Effector CD4-positive, alpha-beta T cell (primary cell): ENCODE measurements at places on chromosomes 3 and 15.

GRCh38 chr3:64871834-64872249 is 184.0 kb upstream of the ADAMTS9 start:
- no peak for DNase-seq

DNA sequence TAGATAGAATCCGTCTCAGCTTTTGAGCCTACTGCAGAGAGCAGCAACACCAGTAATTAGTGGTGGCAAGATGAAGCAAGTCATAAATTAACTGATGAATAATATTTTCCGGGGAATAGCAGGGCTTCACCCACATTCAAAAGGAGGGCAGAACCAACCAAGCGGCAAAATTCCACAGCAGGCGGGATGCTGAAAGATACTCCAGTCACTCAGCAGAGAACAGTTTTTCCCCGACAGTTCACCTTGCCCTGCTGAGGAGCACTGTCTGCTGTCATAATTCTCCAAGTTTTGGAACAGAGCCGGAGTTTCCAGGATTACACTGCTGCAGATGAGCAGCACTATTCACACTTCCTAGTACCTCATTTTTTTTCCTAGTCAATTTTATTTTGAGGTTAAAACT is 274.7 kb downstream of the CD47 start:
- no peak for DNase-seq

DNA sequence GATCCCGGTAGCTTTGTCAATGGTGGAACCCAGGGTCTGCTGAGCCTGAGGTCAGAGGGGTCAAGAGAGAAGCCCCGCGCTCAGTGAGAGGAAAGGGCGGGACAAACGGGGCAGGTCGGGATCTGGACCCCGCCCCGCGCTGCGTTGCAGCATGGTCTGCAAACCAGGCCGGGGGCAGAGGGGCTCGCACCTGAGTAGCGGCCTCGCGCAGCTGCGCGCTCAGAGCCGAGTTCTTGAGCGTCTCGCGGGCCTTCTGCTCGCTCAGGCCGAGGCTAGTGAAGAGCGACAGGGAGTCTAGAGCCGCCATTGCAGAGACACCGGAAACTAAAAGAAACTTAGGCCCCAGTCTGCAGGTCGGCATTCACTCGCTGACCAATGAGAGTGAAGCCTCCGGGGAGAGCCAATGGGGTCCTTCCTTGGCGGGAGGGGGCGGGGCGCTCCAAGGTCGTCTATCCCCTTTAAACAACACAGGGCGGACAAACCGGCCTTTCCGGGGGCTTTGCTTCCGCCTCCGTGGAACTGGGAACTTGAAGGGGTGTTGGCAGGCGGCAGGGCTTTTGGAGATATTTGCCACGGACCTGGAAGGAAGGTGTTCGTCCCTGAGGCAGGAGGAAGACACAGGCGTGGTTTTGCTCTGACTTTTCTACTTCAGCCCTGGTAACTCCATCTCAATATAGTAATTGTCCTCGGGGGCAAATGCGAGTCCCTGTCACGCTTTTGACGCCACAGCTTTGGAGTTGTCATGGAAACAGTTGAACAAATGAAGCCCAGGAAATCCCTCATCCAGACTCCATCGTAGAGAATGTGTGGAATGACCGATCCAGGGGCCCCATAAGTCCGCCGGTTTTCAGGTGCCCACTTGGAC is at the start of gene QARS1:
TSS of gene QARS1 (minus strand) at position 331 of the 865 bp plus-strand sequence. CDS start at position 307, 24 bp downstream.
- peak; percentile 87 for DNase-seq

GRCh38 chr3:66195347-66195783 is 25.4 kb upstream of the SLC25A26 start:
- no peak for DNase-seq

DNA sequence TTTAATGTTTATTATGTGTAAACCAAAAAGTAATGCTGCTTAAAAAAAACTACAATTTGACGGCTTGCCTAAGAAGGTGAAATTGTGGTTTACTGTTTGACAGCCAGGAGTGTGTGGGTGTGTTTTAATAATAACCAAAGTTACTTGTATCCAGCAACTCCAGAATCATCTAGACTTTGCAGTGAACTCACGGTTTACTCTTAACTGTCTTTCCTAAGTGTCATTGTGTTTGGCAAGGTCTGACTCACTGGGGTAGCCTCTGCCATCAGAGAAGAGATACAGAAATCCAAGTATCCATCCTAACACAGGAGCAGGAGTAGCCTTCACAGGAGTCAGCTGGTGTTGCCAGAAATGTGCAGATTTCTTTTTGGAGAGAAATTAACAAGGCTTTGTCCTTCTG is 151.1 kb downstream of the CTNNB1 start:
- no peak for DNase-seq

- no peak for DNase-seq
Measured at GRCh38 chr15:99114511-99115299, 9.8 kb downstream of the SYNM start.

DNA sequence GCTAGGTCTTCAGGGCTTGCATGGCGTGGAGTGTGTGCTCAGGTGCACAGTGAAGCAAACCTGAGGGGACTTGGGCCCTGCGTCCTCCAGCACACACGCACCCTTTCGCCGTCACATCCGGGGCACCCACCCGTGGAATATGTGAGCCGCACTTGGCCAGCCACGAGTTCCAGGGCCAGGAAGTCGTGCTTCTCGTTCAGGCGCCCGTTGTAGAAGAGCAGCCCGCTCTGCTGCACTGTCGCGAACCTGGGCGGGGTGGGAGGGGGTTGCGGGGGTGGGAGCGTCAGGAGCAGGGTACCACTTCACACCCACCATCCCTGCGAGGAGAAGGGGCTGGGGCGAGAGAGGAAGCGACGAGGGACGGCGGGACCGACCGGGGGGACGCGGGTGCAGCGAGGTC is 7.1 kb downstream of the CELSR3 start:
- DNase-seq = peak; percentile 38

DNA sequence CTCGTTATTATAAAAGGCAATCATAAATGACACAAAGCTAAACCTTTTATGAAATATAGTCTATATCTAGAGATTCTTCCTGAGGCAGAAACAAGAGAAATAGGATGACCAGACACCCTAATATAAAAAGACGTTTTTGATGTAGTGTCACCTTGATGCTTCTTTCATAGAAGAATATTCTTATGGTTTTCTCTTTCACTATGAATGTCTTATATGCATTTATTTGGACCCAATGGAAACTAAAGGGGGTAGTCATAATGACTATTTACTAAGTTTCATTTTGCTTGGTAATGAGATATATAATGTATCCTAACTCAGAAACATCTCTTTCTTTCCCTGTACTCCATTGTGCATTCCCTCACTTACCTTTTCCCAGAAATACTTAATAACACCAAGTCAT is 393.9 kb downstream of the RAP2B start:
- DNase-seq = no peak

GRCh38 chr3:4534906-4535305 is 41.8 kb downstream of the ITPR1 start:
- no peak for DNase-seq

GRCh38 chr3:123341-123740 is 73.2 kb upstream of the CHL1 start:
- no peak for DNase-seq

GRCh38 chr3:97815149-97815917 is 6.5 kb upstream of the CRYBG3 start:
- peak; percentile 13 for DNase-seq

- no peak for DNase-seq
Measured at GRCh38 chr15:57334257-57334656, 42.0 kb upstream of the CGNL1 start.

DNA sequence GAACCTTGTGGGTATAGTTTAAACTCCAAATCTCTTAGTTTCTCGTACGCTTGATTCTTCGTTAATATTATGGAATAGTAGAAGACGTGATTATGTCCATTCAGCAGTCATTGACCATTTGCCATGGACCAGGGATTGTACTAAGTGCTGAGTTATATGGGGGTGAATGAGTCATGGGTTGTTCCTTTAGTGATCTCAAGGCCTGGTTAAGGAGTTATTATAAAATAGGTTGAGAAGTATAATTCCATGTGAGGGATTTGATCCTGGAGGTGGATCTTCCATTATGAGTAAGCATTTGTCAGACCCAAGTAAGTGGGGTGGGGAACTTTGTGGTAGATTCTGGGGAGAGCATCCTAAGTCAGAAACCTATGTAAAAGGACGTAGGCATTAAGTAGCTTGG is 15.4 kb downstream of the NR2C2 start:
- DNase-seq = no peak

DNA sequence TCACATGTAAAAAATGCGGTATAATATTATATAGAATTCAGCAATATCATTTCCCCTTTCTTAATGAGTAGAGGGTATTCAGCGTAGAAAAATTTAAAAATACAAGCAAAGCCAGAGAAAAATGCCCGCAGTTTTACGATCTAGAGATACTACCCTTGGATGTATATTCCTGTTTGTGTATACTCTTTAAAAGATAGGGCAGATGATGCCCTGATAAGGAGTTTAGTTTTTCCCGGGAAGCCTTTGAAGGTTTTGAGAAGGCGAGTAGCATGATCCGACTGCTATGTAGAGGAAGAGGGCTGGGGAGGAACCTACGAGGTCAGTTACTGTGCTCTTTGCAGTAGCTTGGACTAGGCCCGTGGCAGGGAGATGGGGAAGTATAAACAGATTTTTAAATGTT is 1.2 kb downstream of the YEATS2 start:
- no peak for DNase-seq

DNA sequence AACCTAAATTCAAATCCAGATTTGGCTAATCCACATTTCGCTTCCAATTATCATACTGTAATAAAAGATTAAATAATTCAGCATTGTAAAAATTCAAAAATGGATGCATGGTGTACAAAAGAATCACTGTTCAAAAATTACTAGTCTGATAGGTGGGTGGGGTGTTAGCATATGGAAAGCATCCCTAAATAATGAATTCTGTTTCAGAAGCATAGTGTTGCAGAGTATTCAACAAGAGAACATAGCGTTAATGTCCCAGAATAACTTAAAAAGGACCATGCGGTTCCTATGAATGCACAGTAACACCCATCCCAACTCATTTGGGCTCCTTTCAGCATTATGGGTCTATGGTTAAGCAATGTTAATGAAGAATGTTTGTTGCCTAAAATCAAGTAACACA is 51.1 kb downstream of the MORC1 start:
- DNase-seq = no peak

GRCh38 chr3:162111861-162112260 is 615.3 kb downstream of the OTOL1 start:
- no peak for DNase-seq

GRCh38 chr3:85632921-85633320 is 674.1 kb downstream of the CADM2 start:
- DNase-seq = no peak

DNA sequence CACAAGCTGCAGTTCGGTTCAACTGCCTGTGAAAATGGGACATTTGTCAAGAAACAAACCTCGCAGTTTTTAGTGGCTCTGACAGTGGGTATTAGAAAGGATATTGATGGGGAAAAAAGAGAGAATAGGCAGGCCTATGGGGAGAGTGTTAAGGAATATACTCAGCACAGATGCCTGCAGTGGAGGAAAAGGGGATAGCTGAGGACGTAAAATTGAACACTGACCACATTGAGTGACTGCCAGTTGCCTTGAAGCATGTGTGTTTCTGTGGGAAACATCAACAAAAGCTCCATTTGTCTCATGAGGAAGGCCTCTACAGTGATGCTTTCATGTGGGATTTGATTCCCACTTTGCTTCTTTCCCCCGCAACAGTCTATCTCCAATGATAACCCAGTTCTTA is 1042.1 kb downstream of the TUSC7 start:
- no peak for DNase-seq

DNA sequence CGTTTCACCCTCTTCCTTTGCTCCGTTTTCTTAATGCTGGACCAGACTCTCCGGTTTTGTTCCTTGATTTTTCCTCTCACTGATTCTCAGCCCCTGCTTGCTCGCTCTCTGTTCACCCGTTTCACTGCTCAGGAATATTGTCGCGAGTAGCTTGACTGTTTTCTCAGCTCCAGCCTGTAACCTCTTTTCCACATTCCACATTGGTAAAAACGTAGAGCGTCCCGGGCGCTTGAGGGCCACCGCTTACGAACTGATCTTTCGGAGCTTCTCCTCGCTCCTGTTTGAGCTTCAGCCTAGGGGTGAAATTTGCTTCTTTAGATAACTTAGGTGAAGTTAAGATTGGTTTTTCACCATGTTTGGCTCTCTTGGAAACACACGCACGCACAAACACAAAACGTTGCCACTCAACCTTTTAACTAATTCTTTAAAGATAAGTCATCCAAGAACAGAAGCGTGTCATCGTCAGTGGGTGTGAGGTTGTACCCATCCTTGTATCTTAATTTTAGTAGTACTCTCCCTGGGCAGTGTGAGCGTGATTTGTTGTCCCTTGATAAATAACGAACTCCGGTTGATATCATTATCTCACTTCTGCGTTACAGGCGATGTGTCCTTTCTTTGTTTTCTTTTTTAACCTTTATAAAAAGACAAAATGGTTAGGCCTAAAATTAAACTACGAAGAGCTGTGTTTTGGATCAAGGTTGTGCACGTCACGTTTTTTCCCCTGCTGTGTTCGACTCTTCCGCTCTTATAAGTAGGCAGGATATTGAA is 1.0 kb downstream of the PAK2 start:
- DNase-seq = peak; percentile 9

- no peak for DNase-seq
Measured at GRCh38 chr15:31560643-31561042, 234.0 kb downstream of the KLF13 start.

DNA sequence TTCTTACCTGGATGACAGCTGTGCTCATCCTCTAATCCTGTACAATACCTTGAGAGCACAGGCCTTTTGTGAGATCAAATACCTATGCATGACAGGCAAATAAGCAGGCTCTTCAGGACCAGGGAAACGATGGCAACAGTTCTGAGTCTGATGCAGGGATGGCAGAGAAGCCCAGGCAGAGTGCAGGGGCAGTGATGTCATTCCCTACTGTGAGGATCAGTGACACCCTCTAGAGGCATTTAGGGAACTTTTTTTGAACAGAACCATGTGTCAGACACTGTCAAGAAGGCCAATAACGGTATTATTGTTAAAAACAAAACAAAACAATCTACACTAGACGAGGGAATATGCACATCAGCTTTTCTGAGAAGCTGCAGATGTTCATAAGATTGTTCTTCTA is 314.8 kb upstream of the CTDSPL start:
- DNase-seq = no peak

- no peak for DNase-seq
Measured at GRCh38 chr3:143326983-143327778, 207.6 kb downstream of the CHST2 start.

- DNase-seq = no peak
Measured at GRCh38 chr3:52971895-52972294, 74.0 kb downstream of the SFMBT1 start.

DNA sequence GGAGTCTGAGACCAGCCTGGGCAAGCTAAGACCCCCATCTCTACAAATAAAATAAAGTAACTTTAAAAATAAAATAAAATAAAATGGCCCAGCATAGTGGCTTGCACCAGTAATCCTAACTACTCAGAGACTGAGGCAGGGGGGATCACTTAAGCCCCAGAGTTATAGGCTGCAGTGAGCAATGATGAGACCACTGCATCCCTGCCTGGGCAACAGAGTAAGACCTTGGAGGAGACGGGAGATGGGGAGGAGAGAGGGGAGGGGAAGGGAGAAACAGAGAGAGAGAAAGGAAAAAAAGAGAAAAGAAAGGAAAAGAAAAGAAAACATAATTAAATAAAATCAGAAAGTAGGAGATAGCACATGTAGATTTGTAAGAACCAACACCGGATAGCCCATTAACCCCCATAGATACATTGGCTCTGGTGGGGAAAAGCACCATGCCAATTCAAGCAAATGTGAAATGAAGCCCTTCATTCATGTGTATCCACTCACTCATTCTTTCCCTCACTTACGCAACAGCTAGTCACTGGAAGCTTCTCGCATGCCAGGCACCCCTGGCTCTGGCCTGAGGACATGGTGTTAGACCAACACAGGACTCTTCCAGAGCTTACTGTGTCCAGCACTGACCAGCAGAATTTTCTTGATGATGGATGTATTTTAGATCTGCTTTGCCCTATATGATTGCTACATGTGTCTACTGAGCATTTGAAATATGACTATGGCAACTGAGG is 183.2 kb downstream of the MAGI1 start:
- no peak for DNase-seq
